ENCODE measurements at places on chromosomes 1 and 21.

DNA sequence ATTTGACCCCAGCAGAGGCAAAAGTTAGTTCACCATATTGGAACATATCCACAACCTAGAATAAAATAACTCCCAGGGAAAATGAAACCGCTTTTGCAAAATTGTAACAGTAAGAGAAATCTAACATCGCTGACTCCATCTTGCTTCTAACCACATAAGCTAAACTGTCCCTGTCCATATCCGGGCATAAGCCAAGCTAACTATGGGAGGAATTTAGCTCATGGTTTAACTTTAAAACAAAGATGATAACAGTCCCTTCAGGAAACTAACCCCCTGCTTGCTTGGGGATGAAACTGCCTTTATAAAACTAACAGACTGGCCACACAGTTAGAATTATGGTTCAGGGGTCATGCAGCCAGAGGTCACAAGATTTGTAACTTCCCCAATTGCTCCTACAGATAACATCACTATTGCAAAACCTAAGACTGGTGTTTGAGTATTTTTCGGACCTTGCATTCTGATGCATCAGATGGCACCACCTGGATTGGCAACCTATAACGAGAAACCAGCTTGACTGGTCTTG, 46.3 kb downstream of the TESK2 start:
- DNase-seq = no peak

DNA sequence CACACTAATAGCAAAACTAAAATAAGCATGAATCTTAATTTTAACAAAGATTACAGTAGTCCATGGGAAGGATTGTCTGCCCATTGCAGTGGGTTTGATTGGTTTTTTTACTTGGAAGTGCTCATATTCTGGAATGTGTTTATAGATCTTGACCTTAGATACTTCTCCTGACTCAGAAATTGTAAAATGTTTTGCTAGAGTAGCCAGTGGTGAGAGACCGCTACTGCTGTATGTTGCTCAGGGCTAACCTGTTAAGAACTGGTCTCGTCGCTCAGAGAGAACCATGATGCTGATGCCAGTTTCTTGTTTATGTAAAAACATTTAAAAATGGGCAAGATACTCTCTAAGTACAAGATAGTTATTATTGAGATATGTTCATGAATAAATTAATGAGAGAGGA, 99.9 kb downstream of the ROR1 start:
- no peak for DNase-seq

- DNase-seq = no peak
Observed at GRCh38 chr1:102853136-102853535, 255.2 kb downstream of the COL11A1 start.

GRCh38 chr1:147794570-147794969, 34.2 kb upstream of the GJA5 start:
- no peak for DNase-seq

DNA sequence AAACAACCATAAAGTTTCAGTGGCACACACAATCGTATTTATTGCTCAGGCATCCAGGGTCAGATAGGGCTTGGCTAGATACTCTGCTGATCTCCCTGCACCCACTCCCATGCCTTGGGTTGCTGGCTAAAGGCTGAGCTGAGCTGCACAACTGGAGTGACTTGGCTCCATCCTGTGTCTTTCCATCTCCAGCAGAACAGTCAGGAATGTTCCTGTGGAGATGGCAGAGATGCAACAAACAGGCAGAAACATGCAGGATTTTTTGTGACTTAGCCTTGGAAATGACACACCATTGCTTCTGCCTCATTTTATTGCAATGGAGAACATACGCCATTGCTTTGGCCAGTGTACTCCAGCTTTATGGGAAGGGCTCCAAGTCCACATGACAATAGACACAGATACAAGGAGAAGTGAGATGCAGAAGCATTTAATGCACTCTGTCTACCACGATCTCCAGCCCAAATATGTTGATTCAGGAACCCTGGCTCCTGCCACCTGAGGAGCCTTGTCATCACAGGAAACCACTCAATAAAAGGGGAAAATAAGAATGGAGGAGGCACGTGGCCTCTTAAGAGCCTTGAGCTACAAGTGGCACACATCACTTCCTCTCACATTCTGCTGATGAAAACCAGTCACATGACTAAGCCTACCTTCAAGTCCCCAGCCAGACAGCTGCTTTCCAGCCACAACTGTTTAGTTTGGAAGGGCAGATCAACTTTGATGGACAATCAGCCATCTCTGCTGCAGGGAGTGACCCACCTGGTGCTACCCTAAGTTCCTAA, 10.1 kb upstream of the GUCA2B start:
- no peak for DNase-seq

GRCh38 chr21:38511662-38512243, 13.5 kb upstream of the ERG start:
- DNase-seq = no peak

DNA sequence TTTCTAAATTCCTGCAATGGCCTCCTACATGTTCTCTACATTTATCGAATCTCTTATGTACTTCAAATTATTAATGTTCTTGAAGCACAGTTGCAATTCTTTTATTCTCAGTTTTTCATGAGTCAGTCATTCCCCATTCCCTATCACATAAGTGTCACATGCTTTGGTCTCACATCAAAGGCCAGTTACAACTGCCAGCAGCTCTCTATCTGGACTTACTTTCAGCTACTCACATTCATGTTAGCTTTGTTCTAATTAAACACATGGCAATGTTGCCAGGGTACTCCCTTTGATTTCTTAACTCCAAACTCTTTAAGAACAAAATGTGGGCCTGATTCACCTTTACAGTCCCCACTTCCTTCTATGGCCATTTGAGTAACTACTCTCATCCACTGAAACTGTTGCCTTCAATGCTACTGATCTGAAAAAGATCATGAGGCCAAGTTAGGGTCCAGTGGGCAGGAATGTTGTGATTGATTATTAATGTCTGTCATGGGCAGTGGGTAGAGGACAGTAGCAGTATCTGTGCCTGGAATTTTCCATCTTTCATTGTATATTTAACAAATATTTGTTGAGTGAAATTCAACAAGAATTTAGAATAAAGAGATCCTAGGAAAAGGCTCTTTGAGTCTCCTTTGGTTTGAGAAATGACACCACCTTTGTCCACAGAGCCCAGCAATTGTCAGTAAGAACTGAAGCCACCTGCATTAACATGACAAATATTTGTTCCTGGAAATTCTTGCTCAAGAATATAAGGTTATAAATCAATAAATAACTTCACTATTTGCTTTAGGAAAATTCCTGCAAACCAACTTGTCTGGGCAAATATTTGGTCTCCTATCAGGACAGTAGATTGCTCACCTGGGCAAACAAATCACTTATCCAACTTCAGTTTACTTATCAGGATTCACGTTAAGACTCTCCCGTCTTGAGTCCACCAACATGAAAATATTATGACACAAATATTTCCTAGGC, 153.6 kb upstream of the SAMSN1 start:
- no peak for DNase-seq

DNA sequence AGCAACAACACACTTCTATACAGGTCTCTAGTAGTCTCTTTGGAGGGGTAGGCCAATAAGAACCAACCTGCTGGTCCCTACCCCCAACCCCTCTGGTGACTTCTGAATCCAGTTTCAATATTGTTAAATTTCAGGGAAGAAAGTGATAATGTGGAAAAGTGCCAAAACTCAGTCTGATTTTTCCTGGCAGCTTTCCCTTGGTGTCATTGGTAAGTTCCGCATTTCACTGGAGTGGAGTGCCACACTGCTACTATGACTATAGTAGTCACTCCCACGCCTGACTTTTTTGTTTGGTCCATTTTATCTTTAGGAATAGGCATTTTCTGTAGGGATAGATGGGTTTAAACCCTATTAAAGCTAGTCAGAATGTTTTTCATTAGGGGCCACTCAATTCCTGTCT, 5.7 kb upstream of the ARID1A start:
- no peak for DNase-seq

DNA sequence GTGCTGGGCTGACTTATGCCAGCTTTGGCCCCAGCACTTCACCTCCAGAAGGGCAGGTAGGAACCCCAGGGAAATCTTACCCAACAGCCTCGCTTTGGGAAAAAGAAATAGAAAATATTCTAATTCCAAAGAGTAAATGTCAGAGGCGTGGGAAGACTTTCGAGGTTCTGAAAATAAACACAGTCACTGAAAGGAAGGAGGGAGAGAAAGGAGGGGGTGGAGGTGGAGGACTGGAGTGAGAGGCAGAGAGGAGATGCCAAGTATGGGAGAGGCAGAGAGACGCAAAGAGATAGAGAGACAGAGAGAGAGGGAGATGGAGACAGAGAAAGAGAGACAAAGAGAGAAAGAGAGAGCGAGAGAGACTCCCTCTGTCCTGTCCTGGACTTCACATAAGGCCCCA, 395.0 kb downstream of the PTPRU start:
- DNase-seq = no peak

DNA sequence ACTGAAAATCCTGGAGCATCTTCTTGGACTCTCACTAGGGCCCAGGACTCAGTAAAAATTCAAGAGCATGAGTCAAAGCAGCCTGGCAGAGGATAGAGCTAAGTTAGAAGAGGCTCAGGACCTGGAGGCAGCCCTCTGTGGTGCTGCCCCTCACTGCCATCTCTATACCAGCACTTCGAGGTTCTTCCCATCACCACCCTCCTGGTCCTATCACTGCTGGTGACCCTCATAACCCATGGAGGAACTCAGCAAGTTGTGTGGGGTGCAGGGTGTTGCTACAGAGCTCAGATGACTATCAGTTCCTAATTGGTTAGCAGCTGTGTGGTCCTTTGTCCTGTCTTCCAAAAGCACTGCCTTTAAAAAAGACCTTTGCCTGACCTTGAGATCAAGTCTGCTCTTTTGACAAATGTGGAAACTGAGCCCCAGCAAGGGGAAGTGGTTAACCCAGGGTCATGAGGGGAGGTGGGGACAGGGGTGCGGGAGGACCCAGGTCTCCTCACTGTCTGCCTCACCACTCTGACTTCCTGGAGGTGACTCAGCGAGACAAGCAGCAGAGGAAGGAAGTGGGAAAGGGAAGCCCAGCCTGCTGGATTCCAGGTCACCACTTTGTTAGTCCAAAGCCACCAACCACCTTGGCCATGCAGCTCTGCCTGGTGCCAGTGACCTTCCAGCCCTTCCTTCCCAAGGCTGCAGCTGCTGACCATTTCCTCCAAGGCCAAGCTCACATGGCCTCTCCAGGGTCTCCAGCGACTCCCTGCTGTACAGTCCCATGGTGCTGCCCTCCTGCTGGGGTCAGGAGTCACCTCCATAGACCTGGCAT, 199.4 kb upstream of the EDN2 start:
- DNase-seq = no peak

GRCh38 chr21:42764443-42764760, 111.0 kb downstream of the PDE9A start:
- DNase-seq = no peak

- no peak for DNase-seq
Observed at GRCh38 chr1:217230412-217230811, 400.5 kb downstream of the GPATCH2 start.

DNA sequence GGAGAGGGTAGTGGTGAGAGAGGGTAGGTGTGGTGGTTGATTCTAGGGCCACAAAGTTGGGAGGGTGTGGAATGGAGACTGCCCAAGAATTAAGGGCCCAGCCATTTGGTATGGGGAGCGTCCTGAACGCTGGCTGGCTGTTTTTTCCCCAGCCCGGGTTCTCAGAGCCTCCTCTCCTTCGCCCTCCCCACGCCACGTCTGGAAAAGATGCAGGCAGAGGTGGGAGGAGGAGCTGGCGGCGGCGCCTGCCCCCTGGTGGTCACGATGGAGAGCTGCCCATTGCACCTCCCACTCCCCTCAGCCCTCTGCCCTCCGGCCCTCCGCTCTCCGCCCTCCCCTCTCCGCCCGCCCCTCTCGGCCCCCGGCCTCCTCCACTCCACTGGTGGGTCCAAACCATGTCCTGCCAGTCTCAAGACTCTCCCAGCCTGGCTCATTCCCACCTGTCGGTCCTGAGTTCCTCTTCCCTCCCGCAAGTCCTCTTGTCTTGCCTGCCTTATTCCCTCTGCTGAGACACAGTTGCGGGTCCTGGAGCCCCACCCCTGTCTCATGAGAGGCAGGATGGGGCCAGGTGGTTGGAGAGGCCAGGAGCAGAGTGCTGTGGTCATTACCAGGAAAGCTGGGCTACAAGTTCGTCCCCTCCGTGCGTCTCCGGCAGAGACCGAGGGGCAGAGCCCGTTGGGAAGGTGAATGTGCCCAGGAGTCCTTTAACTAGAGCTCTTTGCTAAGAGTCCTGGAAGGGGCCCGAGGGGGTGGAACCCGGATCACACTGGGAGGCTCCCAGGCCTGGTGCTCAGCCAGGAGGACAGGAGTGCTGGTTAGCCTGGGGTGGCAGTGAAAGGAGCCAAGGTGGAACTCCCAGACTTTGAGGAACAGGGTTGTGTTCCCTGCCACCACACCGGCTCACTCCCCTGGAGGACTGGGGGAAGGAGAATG, 22.6 kb downstream of the ETNK2 start:
- DNase-seq = peak; percentile 63

- no peak for DNase-seq
Observed at GRCh38 chr1:160066829-160067745, 2.9 kb downstream of the KCNJ10 start.

GRCh38 chr1:200980452-200980772, 43.1 kb downstream of the KIF21B start:
- no peak for DNase-seq

DNA sequence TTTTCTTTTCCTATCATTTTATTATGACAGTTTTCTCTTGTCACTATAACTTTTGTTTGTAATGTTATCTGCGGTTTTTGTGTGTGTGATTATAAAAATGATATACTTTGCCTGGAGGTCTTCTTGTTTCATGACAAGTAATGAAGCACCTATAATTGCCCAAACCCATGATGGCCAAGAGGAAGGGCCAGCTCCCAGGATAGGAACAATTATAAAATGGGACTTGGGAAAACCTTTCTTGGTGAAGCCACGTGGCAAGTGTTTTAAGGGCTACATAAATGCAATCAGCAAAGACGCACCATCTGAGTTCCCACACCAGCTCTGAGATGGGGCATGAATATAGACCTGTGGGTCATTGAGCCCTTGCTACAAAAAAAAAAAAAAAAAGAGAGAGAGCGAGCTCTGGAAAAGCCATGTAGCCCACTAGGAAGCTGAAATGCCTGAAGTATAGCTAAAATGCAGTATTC, 462.6 kb upstream of the RUNX1 start:
- no peak for DNase-seq

GRCh38 chr1:96808191-96808590, 86.6 kb downstream of the PTBP2 start:
- no peak for DNase-seq

All from immature natural killer cell (primary cell).